Stimulated activated CD8-positive, alpha-beta memory T cell treated with anti-CD3 and anti-CD28 coated beads, Interleukin-15, amount 100 ng/mL, for 24 hours (primary cell): ENCODE measurements at places on chromosomes 4 and X.

DNA sequence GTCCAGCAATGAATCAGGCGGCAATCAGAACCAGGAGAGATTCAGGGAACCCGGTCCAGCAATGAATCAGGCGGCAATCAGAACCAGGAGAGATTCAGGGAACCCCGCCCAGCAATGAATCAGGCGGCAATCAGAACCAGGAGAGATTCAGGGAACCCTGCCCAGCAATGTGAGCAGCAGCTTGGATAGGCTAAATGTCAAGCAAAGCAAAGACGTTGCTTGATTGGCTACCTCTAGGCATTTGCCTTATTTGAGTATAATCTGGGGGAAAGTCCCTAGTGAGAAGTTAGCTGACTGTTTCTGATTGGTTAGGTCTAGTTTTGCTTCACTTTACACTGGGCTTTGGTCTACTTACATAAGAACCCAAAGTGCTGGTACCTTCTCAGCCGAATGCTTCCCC, 1212.2 kb upstream of the TENM3 start:
- no peak for DNase-seq

DNA sequence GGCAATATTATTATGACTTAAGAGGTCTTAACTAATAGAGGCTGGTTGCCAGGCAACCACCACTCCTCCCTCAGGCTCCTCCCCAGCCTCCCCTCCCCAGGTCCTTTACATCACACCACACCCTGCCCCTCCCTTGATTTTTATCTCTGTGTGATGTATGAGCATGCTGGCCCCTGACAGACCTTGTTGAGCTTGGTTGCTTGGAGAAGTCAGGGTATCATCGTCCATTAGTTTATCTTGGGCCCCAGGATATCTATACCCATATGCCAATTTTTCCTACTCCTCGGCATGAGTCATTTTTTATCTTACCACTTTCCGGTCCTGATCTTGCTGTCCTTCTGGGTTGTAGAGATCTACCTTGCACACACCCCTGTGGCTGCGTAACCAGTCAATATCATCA, 2.5 kb downstream of the AKAP4 start:
- no peak for DNase-seq

- no peak for DNase-seq
Observed at GRCh38 chrX:3711331-3711917, 2.0 kb downstream of the PRKX start.

DNA sequence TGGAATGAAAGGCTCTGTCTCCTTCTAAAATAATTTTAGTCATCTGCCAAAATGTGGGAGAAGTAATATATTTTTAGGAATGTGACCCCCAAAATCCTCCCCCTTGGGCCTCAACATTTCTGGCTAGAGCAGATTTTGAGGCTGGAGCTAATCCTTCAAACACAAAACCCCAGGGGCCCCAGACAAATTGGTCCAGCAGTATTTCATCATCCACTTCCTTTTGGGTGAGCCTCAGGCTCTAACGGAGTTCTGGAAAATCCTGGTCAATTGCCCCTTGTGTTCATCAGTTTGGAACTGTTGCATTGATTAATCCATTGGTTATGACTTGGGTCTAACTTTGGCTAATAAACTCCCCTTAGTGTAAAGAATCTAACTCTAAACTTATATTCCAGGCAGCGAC, 67.4 kb upstream of the PCDH19 start:
- DNase-seq, result no peak

DNA sequence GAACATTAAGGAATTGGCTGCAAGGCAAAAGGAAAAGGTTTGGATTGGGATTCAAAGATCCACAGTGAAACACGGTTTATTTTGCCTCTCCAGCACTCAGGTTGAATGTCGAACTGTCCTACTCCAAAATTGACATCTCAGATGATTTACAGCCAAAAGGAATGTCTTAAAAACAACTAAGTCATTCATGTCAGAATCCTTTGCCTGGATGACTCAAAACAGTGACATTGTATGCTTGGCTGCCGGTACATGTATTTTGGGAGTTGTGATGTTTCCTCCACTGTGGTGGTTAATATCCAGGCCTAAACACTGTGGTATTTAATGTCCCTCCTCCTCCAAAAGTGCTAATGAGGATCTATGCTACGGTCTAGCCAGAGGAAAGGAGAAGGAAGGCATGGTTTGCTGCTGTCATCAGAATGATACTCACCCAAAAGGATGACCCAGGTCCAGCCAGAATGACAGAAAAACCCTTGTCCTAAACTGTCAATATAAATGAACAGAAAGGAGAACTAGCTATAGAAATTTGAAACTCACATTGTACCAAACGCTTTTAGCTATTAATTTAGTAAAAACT, 20.9 kb downstream of the PGM2 start:
- DNase-seq, result no peak

DNA sequence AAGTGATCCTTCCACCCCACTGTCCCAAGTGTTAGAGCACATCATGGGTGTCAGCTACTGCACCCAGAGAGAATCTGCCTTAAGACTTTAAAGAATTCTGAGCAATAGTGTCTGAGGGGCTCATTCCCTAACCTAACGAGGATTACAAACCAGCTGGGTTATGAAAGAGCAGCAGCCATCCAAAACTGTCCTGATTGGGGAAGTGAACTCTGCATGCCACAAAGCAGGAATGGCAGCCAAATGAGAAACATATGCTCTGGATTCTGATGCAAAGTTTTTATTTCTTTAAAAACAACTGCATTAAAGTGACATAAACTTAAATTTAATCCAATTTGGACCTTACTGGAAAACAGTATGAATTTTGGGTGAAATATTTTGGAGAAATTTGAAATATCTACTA, 103.2 kb downstream of the ANXA3 start:
- DNase-seq, result no peak

DNA sequence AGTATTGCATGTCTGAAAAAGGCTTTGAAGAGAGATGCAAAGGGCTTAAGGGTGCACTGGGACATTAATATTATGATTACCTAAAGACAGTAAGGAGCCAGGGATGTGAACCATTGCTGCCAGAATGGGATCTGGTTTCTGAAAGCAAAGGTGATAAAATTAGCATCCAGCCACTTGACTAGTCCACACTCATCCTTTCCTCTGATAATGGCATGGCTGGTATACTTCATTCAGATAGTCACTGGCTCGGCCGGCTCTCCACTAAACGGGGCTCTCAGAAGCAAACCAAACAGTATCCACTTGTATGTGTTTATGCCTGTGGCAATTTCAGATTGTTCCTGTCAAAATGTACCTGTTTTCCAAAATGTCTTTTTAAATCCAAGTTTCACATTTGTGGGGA, 46.4 kb downstream of the MAMLD1 start:
- no peak for DNase-seq

DNA sequence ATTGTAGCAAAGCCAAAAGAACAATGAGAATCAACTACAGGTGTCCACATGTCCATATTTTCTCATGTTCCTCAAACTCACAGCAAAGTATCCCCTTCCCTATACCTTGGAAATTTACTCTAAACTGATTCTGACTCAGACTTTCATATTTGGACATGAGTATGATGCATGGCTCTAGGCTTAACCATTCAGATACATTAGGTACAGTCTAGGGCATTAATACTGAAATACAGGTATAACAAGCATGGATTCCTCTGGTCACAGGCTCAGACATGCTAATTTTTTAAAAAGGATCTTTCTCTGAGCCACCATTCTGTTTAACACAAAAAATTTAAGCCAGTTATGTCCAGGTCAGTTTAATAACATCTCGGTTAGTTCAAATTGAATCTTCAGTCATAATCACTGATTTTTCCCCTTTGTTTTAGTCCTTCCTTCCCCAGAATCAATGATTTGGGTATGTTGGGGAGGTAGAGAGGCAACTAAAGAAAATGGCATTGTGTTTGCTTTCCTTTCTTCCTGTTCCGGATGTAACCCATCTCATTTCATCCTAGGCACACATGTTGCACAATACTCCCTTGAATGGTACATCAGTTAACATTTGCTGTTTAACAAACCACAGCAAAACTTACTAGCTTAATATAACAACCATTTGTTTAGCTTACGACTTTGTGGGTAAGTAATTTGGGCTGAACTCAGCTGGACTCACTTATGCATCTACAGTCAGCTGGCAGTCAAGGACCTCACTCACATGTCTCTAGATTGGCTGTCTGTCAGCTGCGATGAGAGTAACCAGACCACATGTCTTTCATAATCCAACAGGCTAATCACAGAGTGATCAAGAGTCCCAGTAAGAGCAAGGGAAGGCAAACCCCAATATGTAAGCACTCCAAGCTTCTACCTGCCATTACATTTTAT, 75.3 kb upstream of the GRIA3 start:
- no peak for DNase-seq

- no peak for DNase-seq
Observed at GRCh38 chrX:115399306-115399705, 109.8 kb downstream of the LUZP4 start.

DNA sequence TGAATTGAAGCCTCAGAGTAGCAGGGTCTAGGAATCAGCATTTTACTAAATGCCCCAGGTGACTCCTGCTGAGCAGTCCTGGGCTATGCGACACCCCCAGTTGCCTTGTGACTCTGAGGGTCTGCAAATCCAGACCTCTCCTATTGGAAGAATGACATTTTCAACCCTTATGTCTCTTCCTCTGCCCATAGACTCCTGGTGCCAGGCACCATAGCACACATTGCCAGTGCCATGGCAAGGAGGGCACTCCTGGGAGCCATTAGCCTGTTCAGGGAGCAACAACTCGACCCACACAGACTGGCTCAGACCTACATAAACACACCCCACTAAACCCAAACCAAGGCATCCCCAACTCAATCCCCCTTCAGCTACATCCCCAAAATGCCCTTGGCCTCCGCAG, 3.7 kb upstream of the JAKMIP1 start:
- no peak for DNase-seq

- no peak for DNase-seq
Observed at GRCh38 chrX:15931362-15931761, 76.7 kb upstream of the AP1S2 start.

GRCh38 chr4:159444678-159445077, 341.8 kb downstream of the RAPGEF2 start:
- DNase-seq, result no peak

- no peak for DNase-seq
Observed at GRCh38 chrX:54570332-54570731, 40.3 kb downstream of the GNL3L start.

DNA sequence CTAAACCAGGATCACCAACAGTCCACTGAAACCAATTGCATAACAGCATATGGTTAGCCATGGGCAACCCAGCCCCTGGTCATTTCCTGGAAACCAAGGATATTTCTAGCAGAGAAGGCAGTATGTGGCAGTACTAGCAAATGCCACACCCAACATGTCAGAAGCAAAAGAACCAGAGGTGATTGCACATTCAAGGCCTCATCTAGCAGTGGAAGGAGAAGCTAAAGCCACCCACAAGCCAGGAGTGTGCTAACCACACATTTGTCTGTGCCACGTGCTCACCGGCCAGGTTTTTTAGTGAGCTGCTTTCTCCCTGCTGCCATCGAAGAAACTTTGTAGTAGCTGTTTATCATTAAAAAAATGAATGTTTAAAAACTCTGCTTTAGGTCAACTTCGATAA, 42.0 kb downstream of the TEC start:
- DNase-seq, result no peak

DNA sequence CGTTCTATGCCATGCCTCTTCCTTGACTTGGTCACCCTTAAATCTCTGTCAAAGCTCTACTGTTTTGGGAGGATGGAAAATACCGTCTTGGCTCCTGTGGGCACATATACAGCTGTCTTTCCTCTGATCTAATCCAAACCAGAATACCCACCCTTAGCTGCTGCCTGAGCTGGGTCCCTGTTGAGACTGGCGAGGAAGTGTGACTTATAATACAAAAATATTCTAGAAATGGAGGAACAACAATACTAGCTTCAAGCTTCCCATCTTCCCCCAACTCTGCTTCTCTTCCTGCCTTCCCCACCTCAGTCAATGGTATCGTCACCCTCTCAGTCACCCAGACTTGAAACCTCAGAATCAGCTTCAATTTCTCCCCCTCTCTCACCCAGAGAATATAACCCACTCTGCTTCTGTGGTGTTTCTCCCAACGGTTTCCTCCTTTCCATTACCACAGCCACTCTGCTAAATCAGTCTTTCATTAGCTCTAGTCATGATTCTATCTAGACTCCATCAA, 599 bp upstream of the IL2RG start:
- DNase-seq, result no peak

DNA sequence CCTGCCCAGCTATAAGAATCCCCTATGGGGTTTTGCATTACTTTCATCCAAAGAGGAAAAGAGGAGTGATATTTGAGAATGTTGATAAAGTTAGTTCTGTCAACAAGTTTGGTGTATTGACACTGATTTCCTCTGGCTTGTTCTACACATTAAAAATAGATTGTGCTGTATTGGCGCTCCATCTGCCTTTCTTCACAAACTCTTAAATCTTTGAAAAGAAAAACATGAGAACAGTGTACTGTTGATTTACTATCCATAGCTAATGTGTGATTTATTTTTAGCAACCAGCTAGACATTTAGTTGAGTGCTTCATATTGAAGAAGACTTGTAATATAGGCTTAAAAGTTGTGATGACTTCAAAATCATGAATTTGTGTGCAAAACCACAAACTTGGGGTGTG, 261.2 kb upstream of the ANKRD50 start:
- DNase-seq, result no peak

DNA sequence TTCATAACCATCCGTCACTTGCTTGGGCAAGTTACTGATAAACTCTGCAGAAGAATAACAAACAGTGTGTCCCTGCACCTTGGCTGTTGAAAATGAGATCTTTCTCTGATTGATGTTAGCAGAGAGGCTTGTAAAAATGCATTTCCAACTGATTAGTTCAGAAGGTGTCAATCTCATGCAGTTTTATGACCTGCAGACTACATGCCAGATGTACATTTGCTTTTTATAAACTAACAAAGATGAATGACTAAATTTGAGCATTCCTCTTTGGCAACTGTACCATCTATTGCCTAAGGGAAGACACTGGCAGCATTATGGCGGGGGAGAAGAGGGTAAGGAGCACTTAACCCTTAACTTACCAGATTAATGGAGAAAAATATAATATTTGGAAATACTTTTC, 192.8 kb downstream of the DCTD start:
- no peak for DNase-seq

GRCh38 chrX:31909850-31910572, 838.2 kb upstream of the FTHL17 start:
- DNase-seq, result no peak

- DNase-seq, result no peak
Observed at GRCh38 chr4:35939751-35940150, 304.6 kb downstream of the ARAP2 start.

- no peak for DNase-seq
Observed at GRCh38 chrX:77622233-77622632, 163.8 kb downstream of the ATRX start.

- DNase-seq, result no peak
Observed at GRCh38 chr4:42282081-42282901, 115.0 kb upstream of the SHISA3 start.

DNA sequence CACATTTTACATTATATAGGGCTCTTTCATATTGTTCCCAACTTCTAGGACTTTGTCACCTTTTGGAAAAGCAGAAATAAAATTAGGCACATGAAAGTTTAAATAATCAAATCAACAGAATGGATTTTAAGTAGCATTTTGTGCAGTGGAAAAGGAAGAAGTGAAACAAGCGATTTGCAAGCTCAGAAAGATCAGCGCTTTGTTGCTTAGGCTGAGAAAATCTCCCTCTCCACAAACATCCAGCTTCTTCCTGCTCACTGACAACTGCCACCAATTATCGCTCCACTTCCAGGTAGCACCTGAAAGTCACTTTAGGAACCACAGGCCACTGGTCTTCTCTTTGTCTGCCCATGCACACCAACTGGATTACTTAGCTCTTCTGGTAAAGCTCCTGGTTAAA, 2.0 kb upstream of the PDK3 start:
- no peak for DNase-seq

GRCh38 chrX:46279925-46280313, 265.3 kb downstream of the ZNF674 start:
- DNase-seq, result no peak

GRCh38 chr4:184196730-184197385, 20.8 kb downstream of the ENPP6 start:
- no peak for DNase-seq
